Activated effector memory CD4-positive, alpha-beta T cell treated with anti-CD3 and anti-CD28 coated beads, Interleukin-2, amount 50 U/mL, for 16 hours (primary cell): ENCODE measurements at places on chromosomes 1 and 21.
A peak's percentile ranks its signal among the peaks of the same experiment; 100 is the strongest.

GRCh38 chr1:204473400-204473965 lies 21.1 kb downstream of the PIK3C2B start:
- no peak for DNase-seq

- DNase-seq, result no peak
Observed at GRCh38 chr1:210554382-210554781, 225.7 kb downstream of the HHAT start.

DNA sequence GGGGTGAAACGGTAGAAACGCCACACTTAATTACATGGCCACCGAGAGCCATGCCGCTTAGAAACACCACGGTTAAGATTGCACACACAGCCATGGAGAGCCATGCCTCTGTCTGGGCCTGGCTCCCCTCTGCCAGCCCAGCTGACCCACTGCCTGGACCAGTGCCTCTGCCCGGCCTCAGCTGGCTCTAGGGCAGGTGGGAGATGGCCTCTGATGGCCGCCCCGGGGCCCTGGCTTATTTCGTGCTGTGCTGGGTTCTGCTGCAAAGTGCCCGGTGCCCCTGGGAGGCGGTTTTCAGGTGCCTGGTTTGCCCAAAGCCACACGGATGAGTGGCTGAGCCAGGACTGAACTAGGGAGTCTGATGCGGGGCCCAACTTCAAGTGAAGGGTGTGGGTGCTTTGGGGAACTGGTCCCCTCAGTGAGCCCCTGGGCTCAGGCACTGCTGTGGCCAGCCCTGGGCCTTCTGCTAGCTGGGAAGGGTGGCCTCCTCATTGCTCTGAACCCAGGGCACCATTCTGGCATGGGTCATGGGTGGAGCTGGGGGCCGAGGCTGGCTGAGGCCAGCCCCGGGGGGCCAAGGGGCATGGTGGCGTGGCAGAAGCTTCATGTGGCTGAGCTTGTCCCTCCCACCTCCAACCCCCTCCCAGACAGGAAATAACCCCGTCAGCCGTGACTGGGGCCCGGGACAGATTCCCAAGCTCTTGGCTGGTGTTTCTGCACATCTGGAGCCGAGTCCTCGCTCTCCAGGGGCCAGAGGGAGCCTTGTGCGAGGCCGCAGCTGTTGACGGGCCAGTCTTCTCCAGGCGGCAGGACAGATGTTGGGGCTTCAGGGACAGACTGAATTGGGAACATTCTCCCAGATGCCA lies 1.9 kb upstream of the GPR153 start:
- DNase-seq, result no peak

DNA sequence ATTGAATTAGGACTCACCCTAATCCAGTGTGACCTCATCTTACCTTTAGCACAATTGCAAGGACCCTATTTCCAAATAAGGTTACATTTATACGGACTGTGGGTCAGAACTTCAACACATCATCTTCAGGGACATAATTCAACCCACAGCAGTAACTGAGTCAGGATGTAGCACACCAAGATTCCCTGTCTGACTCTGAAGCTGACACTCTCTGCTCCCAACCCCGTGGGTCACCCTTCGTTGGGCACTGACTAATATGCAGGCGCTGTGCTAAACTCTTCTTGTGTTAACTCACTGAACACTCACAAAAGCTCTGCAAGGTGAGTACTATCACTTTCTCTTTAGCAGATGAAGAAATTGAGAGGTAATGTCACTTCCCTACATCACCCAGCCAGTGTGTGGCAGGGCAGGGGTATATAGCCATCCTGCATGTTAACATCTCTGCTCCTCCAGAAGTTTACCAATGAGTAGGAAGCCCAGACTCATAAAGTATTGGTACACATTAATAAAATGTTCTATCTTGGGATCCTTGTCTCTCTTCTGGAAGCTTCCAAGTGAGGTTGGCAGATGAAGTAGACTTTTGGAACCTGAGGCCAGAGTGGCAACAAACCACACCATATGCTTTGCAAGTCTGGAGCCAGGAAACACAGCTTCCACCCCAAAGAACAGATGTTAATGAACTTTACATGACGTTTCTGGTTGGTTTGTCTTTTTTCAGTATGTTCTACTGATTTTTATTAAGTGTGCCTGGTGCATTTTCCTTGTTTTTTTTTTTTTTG lies 139.2 kb upstream of the KLHDC7A start:
- DNase-seq, result no peak

DNA sequence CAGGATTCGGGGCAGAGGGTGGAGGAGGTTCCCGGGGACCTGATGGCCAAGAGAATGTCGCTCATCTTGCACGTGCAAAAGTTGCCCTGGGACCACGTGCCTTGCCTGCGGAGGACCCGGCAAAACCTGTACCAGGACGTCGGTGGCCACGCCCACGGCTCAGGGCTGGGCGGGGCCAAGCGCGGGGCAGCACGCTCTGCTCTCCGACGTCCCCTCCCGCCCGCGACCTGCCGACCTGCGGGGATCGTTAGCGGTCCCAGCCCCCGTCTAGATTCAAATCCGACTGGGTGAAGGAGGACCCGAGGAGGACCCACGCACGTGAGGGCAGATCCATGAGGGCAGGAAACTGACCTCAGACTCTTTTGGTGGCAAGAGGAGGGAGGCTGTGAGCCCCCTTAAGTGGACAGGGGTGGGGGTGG lies at the start of gene C1orf167:
C1orf167 (plus strand) TSS at position 206 of the 419 bp plus-strand sequence. CDS start 2,208 bp downstream, outside the sequence.
- DNase-seq, result peak; percentile 74

DNA sequence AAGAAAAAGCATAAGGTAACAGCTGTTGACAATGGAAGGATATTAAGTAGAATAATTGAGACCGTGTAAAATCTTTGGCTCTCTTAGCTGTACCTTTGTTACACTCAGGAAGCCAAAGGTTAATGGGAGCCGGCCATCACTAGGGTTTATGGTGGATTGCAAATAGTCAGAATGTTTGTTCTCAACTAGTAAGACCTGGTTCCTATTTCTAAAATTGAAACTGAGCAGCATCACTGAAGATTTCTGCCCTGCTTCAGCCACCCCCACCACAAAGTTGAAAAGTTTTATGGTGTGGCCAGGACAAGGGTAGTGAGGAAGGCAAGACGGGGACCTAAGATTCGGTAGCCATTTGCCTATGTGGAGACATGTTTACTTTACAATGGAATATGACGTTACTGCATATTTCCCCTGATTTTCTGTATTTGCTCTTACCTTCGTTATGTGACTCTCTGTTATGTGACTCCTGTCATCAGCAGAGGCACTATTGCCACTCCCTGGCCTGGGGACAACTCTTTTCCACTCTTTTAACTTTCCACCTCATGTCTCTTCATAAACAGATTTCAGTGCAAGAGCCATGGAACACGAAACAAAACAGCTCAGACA lies 41.4 kb upstream of the KIF1B start:
- peak; percentile 37 for DNase-seq

- no peak for DNase-seq
Observed at GRCh38 chr1:172140072-172140471, 280.4 kb upstream of the C1orf105 start.

DNA sequence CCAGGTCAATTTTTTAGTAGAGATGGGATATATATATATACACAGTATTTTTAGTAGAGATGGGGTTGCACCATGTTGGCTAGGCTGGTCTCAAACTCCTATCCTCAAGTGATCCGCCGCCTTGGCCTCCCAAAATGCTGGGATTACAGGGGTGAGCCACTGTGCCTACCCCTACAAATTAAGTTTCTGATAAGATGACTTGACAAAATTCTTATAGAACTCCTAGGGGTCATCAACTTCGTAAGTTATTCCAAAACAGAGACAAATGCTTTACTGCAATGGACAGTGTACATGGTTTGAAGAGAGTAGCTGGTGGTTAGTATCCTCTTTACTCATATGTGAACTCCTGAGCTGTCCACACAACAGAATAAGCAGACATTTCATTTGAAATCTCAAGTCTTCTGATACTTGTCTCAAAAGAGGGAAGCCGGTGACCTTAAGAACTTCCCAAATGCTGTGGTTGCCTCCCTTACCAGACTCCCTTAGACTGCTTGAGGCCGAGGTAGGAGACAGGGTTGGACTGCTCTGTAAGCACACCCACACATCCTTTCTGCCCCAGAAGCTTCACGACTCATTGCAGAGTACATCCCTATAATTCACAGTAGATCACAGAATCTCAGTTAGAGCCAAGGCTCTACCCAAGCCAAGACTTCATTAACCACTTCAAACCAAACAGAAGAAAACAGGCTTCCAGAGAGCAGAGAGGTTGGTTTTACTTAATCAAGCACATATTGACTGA lies 244.1 kb upstream of the IRF2BP2 start:
- DNase-seq, result no peak

DNA sequence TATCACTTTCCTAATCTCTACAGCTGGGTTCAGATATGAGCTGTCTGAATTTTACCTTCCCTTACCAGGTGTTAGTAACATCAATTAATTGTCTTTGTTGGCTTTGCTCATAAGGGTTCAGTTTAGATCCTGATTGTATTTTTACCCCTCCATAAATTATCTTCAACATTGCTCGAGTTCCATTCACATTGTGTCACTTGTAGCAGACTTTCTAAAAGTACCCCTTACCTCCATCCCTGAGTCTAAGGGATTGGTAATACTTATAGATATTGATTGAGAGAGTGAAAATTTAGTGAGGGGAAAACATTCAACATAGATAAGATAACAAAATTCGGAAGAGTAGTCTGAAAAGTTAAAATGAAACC lies 7.3 kb downstream of the RASAL2 start:
- DNase-seq, result no peak

GRCh38 chr1:182669266-182669665 lies 15.1 kb downstream of the RGS8 start:
- no peak for DNase-seq

GRCh38 chr1:67110352-67110751 lies 24.4 kb downstream of the C1orf141 start:
- DNase-seq, result no peak

DNA sequence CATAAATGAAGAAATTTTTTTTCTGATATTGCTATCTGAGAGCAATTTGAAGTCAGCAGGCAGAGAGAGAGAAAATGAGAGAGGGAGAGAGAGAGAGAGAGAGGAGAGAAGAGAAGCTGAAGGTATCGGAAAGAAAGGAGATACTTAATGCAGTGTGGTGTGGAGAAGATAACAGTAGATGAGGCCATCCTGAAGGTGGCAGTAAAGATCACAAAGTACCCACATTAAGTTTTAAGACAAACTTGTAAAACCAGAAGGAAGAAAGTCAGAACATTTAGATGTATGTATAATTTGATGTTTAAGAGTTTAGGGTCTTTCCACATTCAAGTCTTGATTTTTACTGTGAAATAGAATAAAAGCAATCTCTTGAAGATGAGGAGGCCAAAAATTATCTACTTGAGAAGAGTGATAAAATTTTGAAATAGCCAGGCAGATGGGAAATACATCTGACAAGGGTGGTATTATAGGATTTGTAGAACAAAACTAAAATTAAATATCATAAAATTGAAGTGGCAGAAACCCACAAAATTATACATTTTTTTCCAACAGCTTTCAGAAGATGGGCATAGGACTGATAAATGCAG lies 1753.4 kb downstream of the MRPL39 start:
- no peak for DNase-seq

GRCh38 chr1:8021676-8022266 lies 4.3 kb downstream of the ERRFI1 start:
- DNase-seq, result no peak

GRCh38 chr1:107194380-107194779 lies 53.5 kb downstream of the NTNG1 start:
- no peak for DNase-seq

DNA sequence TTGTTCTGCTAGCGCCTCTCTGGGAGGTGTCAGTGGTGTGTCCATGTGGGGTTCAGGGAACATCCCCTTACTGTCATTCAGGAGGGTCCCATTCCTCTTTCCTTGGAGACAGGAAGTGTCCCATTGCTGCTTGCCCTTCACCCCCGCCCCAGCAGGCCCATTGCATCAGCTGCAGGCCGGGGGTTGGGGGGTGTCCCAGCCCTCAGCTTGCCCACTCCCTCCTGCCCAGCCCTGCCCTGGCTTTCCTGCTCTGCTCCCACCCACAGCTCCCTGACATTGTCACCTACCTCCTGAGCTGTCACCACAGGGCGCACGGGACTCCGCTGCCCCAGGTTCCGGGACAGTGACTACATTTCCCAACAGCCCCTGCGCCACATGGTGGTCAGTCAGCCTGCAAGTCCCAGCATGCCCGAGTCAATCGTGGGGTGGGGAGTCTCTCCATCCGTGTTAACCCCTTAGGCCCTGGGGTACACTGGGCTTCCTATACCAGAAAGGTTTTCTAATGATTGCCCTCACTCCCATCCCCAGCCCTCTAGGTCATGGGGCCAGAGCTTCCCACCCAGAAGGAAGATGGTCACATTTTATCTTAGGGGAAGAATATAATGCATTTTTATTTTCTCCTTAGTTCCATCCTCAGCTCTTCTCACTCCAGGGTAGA lies at the start of gene INPP5B:
INPP5B (minus strand) TSS at position 351 of the 658 bp plus-strand sequence. CDS start 745 bp downstream, outside the sequence.
- DNase-seq, result peak; percentile 84

- no peak for DNase-seq
Observed at GRCh38 chr1:107867897-107868296, 97.1 kb downstream of the VAV3 start.

- no peak for DNase-seq
Observed at GRCh38 chr1:199383793-199384192, 643.7 kb upstream of the NR5A2 start.

- no peak for DNase-seq
Observed at GRCh38 chr1:204709021-204709420, 23.5 kb upstream of the LRRN2 start.

GRCh38 chr1:243982447-243983018 lies 68.5 kb upstream of the ZBTB18 start:
- no peak for DNase-seq

DNA sequence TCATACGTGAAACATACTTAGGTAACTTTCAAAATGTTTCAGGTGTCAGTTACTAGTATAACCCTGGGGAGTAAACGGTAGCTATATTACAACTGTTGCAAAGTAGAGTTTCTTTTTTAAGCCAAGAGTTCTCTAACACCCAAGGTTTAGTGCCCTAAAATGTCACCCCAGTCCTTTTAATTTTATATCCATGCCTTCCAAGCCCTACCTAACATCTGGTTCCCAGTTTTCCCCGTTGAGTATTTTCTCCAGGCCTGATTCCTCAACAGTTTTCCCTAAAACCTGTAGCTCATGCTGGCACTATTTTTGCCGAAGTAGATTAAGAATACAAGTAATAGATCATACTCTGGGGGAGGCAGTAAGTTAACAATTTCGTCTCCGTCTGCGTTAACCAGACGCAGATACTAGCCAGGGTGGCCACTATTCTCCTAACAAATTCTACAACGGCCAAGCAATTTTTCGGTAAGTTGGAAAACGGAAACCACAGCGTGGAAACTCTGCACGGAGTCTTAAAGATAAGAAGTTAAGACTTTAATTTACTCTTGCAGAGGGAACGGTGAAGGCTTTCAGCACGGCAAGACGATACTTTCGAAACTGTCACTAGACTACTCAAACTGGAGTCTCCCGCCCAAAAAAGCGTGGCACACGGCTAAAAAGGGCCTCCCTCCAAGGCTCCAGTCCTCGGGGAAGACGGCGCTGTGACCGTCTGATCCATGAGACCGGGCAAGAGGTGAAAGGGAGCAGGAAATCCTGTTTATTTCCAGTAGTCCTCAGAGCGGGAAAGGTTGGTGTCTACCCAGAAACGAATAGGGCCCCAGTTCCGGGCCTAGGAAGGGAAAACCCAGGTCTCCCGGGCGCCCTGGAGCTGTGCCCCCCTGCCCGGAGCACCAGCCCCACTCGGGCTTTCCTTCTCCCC lies 945 bp downstream of the SRSF4 start:
- DNase-seq, result no peak
